Tracheal epithelial cell (primary cell): ENCODE measurements at places on chromosomes 2 and 18. TPM values are rescaled to one million over a fixed set of nuclear protein-coding genes. Genes with fewer than 3 reads are reported as not detected.

REG3A gene
- not detected in 2 replicates for total RNA-seq

WNT10A gene
- total RNA-seq: 7.7 and 9.8 TPM in 2 replicates

CCDC102B gene
- total RNA-seq: 0.96 TPM in 1 of 2 replicates, not detected in the other

IL36G gene
- 0.43 and 41.4 TPM in 2 replicates for total RNA-seq

GCG gene
- total RNA-seq: not detected in 2 replicates

DAW1 gene
- 0.64 and 1.4 TPM in 2 replicates for total RNA-seq

NEU2 gene
- total RNA-seq: not detected in 2 replicates

MYO7B gene
- total RNA-seq: not detected in 2 replicates

HOXD13 gene
- total RNA-seq: not detected in 2 replicates

CXCR2 gene
- under 0.01 and 0.48 TPM in 2 replicates for total RNA-seq

SCG2 gene
- 0.21 and 0.24 TPM in 2 replicates for total RNA-seq

TRIP12 gene
- total RNA-seq: 166 and 211 TPM in 2 replicates

ATP6V1B1 gene
- total RNA-seq: not detected in 2 replicates

MERTK gene
- total RNA-seq: 1.5 and 2.2 TPM in 2 replicates

CNTNAP5 gene
- not detected in 2 replicates for total RNA-seq

SERPINB10 gene
- 1.3 and 4.8 TPM in 2 replicates for total RNA-seq

TMEM200C gene
- under 0.01 TPM in 1 of 2 replicates, not detected in the other for total RNA-seq
